ENCODE measurements at places on chromosomes 7 and 10.

DNA sequence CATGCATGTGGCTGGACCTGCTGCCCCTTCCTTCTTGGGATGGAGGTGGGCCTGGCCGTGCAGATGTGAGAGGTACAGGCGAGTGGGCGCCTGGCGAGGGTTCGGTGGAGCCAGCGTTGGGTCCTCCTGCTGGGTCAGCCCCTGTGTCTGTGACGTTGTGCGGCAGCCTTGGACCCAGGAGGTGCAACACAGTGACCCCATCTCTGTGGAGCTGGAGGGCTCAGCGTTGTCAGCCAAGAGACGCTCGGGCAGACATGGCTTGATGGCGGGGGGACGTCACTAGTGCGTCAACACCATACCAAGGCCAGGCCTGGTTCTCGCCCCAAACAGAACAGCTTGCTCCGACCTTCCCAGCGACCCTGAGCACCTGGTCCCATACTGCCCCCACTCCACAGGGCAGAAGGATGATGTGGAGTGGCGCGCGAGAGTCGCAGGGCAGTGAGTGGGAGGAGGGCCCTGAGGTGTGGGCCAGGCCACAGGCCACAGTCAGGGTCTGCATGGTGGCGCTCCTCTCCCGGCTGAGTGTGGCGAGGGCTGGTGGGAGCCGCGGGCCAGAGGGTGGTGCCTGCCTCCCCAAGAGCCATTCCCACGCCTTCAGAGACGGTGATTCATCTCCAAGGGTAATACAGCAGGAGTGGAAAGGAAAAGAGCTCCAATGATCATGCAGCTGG lies 184.4 kb downstream of the DNAJB6 start:
- no peak for DNase-seq

DNA sequence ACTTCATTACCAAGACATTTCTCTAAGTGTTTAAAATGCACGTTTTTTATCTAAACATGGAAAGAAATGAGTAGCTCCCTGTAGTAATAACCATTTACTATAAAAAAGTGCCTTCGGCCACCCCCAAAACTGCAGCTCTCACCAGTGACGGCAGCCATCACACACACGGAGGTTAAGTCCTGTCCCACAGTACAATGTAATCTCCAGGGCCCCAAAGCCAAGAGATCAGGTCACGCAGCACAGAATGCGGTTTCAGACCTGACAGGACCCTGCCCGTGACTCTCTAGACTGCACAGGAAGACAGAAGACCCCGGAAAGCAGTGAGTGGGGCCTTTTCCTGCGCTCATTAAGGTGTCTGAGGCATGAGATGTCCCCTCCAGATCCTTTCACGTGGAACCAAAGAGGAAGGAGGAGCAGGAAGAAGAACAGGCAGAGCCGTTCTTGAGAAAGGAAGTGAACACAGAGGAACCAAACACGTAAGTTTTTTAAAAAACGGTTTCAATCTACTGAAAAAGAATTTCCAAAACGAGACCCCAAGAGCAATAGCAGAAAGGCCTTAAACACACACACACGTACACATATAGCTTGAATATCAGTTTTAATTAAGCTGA lies 125.7 kb downstream of the ZMYND11 start:
- DNase-seq = peak; percentile 12

- no peak for DNase-seq
Observed at GRCh38 chr7:51927738-51928137, 611.1 kb upstream of the COBL start.

DNA sequence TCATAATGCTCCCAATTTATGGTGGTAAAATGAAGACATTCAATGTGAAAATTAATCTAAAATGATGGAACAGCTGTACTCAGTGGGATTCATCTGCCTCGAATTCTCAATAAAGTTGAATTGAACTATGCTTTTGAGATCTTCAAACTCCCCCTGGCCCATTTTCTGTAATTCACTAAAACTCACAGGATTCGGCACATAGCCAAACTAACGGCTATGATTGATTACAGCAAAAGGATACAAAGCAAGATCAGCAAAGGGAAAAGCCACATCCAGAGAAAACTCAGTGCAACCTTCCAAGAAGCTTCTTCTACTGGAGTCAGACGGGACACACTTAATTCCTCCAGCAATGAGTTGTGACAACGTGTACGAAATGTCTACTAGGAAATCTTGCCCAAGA lies 307.5 kb downstream of the CNTNAP2 start:
- DNase-seq = no peak

- DNase-seq = no peak
Observed at GRCh38 chr7:94104301-94104700, 100.1 kb upstream of the BET1 start.

GRCh38 chr10:132774902-132775863 lies 10.8 kb downstream of the NKX6-2 start:
- no peak for DNase-seq

DNA sequence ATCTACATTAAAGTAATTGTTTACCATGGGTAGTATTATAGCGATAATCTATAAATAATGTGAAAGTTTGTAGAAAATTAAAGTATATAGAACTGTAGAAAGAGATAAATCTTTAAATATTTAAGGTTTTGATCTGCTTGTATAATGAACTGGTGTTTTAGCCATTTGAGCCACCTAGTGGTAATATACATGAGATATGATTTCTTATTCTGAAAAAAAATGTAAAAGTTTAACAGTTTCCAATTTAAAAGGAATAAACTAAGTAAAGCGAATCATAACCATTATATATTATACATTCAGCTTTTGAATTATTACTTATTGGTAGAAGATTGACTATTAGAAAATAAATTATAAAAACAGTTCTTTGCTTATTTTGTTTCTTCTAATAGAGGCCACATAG lies 91.2 kb downstream of the OTUD1 start:
- DNase-seq = peak; percentile 48

- no peak for DNase-seq
Observed at GRCh38 chr10:71381611-71382010, 15.1 kb upstream of the CDH23 start.

DNA sequence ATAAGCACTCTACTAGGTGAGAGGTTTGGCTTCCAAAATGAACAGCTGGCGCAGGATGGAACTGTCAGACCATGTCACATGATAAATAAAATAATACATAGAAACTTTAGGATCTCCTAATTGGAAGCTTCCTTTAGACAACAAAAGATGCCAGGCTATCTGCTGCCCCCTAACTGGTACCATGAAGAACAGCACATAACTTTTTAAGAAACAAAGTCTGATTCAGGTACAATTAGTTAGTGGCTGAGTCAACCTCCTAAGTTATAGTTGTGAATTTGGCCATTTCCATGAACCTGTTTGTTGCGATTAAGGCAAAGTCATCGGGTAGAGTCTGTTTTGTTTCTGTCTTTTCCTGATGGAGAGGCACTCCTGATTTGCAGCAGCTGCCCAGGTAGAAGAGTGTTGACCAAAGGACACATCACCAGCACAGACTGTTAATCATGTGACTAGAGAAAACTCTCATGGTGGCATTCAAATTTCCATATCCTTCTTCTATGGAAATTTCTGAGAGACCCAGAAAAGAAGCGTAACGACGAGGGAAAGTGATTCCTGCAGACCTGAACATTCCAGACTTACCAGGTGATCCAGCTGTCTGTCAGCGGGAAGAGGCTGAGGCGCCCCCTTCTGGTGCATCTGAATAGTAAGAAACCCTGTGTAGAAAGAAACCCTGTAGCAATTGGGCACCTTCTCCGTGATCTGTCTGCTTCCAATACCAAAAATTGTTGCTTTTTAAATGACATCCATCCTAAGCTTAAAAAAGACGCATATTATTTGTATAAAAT lies 8.6 kb upstream of the INHBA start:
- peak; percentile 33 for DNase-seq

- DNase-seq = no peak
Observed at GRCh38 chr10:61559615-61560014, 103.1 kb upstream of the CABCOCO1 start.

DNA sequence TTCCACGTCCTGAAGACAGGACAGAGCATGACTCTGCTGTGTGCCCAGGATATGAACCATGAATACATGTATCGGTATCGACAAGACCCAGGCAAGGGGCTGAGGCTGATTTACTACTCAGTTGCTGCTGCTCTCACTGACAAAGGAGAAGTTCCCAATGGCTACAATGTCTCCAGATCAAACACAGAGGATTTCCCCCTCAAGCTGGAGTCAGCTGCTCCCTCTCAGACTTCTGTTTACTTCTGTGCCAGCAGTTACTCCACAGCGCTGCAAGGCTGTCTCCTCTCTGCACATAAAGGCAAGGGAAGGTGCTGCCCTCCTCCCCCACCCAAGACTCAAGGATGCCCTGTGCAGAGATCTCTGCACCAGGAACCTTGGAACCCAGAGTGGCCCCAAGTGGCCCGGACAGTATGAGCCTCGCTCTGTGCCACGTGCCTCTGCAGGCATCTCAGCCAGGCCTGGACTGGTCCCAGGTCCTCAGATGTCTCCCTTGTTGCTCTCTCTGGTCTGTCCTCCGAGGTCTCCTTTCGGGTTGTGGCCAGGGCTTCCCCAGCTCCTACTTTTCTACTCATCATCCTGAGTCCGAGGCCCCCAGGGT lies 230.3 kb upstream of the PRSS58 start:
- DNase-seq = no peak

- DNase-seq = no peak
Observed at GRCh38 chr7:92260248-92260781, 14.5 kb downstream of the ANKIB1 start.

- DNase-seq = peak; percentile 37
Observed at GRCh38 chr10:46298477-46299285, 11.9 kb downstream of the ANTXRL start.

All from hematopoietic multipotent progenitor cell treated with erythropoietin and hydrocortisone succinate and interleukin-3 and kit ligand, for 6 days (in vitro differentiated cells).